Bronchial epithelial cell (primary cell): ENCODE measurements at places on chromosomes 3 and 15.
A peak's percentile ranks its signal among the peaks of the same experiment; 100 is the strongest.

- DNase-seq: no peak
Measured at GRCh38 chr3:12890610-12891390, 49.4 kb upstream of the RPL32 start.

DNA sequence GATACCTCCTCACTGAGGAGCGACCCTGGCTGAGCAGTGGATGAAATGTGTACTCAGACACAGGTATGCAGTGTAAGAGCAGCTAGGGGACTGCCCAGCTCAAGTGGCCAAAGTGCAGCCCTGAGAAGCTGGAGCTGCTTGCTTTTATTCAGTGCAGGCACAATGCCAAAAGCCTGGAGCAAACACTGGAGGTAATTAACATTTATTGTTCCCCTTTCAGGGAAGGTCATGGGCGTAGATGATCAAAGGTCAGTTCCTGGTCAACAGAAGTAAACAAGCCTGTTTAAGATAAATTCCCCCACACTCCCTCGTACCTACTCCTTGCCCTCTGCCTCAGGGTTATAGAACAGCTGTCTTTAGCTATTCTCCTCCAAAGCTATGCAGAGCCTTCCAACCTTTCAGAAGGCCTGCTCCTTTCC, 17.5 kb downstream of the PLA2G4F start:
- DNase-seq: no peak

GRCh38 chr3:12175137-12175593, 16.5 kb upstream of the TIMP4 start:
- no peak for DNase-seq

- DNase-seq: no peak
Measured at GRCh38 chr15:100633763-100634075, 31.3 kb downstream of the ASB7 start.

DNA sequence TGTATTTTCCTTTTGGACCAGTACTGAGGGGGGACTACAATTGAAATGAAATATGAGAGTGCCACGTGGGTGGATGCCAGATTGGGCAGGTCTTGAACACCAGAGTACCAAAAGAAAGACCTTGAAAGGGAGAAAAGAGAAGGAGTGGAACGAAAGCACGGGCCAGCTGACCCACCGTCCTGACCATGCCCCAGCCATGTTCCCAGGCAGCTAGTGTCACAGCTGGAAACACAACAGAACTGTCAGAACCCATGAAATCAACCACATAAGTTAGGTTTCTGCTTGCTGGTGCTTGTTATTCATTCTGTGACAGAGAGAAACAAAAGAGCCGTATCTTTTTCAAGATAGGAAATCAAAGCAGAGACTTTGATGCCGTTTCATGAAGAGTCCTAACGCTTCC, 268.8 kb downstream of the MEX3B start:
- DNase-seq: no peak

DNA sequence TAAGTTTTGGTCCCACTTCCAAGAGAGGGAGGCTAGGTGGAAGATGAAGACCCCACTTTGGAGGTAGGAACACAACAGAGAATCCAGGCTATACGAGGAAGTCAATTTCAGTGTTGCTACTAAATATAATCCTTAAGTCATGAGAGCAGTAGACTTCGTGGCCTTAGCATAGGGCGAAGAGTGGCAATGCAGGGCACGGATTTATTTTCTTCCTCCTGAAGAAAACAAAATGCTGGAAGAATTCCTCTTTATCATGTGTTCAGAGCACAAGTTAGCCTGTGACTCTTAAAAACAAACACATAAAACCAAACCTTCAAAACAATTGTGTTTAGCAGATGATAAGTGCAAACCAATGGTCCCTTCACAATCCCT, 19.4 kb downstream of the BCL2L10 start:
- no peak for DNase-seq

DNA sequence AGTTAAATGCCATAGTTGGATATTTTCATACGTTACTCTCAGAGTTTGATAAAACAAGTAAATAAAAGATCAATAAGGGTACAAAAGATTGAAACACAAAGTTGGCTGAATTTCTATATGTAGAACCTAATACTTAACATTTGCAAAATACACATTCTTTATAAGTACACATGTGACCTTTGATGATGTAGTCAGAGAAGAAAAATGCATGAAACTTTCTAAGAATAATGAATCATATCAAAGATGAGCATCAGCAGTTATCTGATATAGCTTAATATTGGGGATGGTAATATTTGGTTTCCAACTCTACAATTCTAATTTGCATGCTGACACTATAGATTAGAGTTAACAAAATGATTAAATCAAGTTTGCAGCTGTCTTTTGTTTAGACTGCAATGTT, 188.0 kb upstream of the TGFBR2 start:
- DNase-seq: peak; percentile 21

DNA sequence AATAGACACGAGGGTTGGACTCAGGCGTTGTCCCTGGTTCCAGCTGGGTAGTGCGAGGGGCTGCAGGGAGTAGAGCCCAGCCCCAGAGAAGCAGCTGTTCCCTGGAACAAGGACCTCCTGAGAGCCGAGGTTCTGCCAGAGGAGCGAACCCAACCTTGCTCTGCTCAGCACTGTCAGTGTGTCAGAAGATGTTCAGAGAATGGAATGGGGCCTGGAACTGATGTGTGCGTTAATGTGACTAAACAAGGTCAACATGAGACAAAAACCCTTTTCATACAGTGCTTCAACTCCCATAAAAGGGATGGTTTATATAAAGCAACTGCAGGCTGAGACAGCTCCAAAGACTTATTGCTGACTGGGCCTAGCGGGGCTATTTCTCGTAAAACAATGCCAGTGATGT, 35.5 kb upstream of the HACD2 start:
- no peak for DNase-seq

DNA sequence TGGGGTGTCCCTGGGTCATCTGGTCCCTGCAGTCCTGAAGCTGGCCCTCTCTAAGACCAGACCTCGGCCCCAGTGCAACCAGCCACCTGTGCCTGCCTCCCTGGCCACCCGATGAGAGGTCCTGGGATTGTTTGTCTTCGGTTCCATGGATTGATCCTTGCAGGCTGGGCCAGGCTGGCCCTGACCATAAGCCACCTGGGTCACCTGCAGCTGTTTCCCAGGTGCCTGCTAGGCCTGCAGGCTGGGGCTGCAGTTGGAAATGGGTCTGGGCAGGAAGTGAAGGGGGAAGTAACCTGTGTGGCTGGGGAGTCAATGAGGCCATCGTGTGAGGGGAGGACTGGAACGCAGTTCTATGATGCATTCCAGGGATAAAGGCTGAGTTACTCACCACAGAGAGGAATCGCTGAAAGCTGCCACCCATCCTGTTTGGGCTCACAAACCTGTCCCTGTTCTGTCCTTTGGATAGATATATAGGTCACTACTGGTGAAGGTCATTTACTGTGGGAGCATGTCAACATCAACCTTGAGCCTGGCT, 30.9 kb upstream of the VPS8 start:
- DNase-seq: no peak

DNA sequence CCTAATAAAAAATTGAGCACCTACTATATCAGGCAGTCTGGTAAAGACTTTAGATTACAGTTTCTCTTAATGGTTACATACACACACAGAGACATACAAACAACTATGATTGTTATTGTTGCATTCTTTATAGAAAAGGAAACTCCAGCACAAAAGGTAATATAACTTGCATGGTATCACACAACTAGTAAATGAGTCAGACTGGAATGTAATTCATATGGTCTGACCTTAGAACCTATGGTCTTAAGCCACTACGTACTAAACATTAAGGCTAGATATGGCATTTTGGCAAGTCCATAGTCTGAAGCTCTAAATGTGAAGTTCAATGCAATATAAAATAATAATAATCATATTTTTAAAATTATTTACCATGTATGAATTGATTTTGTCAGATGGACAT, 380.6 kb downstream of the LSAMP start:
- peak; percentile 23 for DNase-seq

DNA sequence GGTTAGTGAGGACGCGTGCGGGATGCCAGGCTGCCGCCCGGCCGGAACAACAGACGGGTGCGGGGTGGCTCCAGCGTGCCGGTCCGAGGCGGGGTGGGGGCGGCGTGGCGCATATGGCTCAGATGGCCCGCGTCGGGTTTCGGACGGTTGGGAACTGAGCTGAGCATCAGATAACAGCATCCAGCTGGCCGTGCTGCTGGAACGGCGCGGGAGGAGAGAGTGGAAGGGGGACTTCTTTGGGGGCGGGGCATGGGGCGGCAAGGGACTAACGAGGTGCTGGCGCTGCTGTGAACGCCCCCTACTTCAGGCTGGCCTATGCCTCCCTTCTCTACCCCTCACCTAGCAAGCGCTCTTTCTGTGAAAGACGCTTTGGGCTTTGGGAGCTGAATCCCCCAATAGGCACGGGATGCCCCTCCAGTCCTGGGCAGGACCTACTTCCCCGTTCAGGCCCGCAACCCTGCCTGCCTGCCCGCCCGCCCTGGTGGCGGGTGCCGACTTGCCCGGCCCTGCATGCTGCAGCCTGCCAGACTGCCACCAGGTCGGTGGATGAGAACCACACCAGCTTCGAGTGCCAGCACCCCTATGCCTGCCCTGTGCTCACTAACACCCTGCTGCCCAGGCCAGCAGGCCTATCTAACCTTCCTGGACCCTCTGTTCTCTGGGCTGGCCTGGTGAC, 542 bp downstream of the INKA1 start:
- DNase-seq: peak; percentile 86

GRCh38 chr3:30586806-30587486, 19.5 kb upstream of the TGFBR2 start:
- DNase-seq: no peak

DNA sequence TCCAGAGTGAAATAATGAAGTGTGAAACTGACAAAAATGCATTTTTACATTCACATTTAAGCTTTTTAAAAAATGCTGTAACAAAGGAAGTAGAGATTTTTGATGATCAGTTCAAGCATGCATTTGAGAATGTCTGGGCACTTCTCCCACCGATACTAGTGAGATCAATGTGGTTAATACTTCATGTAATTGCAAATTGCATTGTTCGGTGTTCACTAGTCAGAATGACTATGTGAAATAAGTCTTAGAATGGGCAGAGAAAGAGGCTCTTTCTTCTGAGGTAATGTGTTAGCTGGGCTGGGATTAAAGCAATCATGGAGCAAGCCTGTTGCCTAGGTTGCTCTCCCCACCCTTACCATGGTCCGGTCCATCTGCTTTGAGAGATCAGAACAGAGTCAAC, 587.0 kb upstream of the GRM7 start:
- DNase-seq: no peak

- no peak for DNase-seq
Measured at GRCh38 chr15:101183931-101184305, 67.9 kb downstream of the CHSY1 start.

DNA sequence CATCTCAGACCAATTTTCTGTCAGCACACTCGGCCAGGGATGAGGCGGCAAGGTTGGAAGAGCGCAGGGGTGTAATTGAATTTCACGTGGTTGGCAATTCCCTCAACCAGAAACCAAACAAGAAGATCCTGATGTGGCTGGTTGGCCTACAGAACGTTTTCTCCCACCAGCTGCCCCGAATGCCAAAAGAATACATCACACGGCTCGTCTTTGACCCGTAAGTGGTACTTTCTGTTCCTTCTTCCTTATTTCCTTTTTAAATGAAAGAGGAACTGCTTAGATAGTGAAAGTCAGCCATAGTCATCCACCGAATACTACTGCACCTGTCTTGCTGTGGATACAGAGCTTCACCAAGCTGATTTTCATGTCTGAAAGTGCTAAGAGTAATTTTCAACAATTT, 60.1 kb downstream of the SGO1 start:
- no peak for DNase-seq

DNA sequence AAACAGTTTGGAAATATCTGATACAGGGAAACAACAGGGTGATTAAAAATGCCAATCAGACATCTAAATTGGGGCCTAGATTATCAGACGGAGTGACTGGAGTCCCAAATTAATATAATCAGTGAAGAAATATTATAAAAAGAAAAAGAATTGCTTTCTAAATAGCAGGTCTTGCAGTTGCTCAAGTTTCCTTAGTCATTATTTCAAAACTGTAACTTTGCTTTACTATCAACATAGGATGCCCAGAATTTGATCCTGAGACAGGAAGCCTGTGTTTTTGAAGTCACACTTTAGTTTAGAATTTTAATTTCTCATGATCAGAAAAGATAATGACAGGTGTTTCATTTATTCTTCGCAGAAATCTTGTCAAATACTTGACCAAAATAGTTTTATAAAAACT, 105.9 kb downstream of the IL1RAP start:
- DNase-seq: no peak

DNA sequence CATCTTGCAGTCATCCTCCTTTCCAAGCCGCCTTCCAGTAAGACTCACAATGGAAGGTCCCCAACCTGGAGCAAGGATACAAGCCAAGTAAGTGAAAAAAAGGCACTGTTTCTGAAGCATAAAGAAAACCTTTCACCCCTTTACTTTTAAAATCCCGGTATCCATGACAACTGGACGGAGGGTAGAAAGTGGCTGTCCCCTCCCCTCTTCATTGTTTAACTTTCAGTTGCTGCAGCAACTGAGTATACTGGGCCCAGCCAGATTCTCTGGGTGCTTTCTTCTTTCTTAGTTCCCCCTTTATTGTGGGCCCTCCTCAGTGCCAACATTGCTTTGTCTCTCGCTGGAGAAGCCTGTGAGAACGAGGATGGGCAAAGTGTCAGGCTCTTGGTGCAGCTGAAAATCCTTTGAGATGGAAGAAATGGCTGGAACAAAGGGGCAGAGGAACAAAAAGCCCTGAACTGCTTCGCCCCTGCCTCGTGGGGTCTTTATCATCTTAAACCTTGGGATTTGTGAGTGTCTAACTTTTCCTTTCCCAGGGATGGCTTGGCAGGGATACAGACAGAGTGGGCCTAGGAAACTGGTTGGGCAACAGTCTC, 224.0 kb upstream of the RGMA start:
- DNase-seq: no peak

DNA sequence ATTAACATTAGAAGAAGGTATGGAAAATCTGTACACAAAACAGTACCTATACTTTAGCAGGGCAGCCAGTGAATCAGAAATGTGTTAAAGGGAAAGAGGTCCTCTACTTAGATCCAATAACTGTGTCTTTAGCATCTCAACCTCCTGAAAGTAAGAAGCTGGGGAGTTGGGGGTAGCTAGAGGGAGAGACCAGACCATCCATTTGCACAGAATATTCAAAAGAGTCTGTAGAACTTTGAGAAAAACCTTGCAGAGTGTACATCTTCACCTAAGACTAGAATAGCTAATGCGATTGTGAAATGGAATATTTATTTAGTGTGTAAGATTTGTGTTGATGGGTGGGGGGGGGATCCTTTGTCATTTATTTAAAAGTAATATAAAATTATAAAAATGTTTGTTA, 124.8 kb downstream of the RBPMS2 start:
- no peak for DNase-seq

DNA sequence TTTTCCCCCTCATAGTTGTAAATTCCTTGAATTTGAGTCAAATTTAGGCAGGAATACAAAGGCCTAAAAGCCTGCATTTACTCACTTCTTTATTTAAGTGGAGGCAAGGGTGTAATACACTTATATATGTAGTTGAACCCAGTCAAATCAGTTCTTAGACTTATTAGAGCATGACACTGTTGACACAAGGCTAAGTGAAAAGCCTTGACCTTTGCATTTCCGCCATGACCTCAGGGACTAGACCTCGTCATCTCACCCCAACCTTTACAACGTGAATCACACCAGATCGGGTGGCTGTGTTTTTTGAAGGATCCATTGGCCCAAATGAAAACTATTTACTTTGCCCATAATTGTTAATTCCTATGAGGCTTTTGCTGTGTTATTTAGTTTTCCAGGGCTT, 774.4 kb downstream of the ROBO1 start:
- no peak for DNase-seq
